ENCODE measurements at places on chromosomes 13 and 19.

GRCh38 chr19:56141417-56141993 is 418 bp downstream of the ZNF444 start:
- DNase-seq = no peak

DNA sequence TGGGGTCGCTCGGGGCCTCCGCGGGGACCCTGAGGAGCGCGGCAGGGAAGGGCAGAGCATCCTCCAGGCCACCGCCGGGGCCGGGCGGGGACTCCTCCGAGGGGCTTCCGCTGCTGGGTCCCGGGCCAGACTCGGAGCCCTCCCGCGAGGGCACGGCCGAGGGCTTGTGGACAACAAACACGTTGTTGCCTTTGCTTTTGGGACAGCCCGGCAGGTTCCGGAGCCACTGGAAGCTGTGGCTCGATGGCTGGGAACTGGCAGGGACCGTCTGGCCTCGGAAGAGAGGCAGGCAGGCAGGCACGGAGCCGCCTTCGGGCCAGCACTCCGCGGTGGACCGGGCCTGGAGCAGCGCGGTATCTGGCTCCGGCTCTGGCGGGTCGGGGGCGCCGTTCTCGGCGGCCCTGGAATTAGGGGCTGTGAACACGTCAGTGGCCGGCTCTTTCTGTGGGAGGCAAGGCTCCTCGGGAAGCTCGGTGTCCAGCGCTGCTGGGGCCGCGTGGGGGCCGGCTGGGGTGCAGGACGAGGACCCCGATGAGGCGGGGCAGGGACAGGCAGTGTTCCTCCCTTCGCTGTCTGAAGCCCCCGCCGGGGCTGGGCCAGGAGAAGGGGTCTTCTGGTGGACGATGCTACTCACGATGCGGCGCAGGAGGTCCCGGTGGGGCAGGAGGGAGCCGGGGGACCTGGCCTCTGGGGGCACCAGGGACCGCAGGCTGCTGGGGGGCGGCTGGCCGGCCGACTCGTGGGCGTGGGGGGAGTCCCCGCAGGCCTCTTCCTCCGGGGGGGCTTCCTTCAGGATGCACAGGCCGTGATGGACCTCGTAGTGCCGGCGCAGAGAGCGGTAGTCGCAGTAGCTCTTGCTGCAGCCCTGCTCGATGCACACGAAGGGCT is 27.6 kb downstream of the ZNF541 start:
- no peak for DNase-seq

DNA sequence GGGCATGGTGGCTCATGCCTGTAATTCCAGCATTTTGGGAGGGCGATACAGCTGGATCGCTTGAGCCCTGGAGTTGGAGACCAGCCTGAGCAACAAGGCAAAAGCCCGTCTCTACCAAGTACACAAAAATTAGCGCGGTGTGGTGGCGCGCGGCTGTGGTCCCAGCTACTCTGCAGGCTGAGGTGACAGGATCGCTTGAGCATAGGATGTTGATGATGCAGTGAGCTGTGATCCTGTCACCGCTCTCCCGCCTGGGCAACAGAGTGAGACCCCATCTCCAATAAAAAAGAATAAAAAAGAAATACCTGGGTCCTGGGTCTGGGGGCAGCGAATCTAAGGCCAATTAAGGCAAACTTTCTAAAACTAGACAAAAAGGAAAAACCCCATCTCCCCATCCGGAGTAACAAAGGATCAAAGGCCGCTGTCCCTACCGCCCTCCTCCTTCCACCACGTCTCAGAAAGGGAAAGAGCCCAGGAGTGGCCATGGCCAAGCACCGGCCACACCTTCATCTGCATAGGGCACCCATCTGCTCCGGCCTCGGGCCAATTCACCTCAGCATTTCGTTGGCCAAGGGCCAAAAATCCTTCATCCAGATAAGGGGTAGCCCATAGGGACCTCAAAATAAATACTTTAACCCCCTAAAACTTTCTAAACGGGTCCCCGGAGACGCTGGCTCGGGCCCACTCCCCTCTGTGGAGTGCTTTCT is 851 bp downstream of the ZNF320 start:
- no peak for DNase-seq

DNA sequence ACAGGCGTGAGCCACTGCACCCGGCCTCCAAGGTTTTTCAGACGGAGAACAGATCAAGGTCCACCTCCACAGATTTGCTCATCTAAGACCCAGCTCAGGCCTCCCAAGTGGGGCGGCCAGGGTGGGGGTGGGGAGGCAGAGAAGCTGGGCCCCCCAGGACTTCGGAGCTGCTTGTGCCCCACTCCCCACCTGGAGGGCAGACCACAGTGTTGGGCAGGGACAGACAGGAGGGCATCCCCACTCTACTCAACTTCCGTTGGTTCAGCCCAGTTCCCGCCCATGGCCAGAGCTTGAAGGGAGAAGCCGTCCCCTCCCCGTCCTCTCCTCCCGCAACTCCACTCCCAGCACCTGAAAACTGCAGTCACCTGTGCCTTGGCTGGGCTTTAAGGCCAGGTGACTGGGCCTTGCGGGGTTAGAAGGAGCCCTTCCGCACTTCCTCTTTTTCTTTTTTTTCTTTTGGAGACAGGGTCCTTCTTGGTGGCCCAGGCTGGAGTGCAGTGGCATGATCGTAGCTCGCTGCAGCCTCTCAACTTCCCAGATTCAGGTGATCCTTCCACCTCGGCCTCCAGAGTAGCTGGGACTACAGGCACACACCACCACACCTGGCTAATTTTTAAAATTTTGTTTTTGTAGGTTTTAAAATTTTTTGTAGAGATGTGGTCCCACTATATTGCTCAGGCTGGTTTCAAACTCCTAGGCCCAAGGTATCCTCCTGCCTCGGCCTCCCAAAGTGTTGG is 734 bp upstream of the LRRC8E start:
- no peak for DNase-seq

DNA sequence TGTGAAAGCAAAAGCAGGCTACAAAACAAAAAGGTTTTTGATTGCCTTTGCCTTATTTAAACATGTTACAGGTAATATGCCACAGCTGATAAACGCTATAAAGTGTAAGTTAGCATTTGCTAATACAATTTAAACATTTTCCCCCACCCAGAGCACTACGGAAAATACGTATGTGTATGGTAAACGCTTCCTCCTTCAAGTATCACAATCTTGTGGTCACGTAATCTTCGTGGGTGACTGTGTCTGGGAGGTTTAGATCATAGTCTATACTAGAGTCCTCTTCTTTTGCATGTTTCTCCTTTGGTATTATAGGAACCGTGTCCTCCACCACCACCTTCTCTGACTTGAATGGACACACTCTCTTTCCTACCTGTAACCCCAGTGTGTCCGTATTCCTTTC is 38.1 kb upstream of the POSTN start:
- no peak for DNase-seq

DNA sequence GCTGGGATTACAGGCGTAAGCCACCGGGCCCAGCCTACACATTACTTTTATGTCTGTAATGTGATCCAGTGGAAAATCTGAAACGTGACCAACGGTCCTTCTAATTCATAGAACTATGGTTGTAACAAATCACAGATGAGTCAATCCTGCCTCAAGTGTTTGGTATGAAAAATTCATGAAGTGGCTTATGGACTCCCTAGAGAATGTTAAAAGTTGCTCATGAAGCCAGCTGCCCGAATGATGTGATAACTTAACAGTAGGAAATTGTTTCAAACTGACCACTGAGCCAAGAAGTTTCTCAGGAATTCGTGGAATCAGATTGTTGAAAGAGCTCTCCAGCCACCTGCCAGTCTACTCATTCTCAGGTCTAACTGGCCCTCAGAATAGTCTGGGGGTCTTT is 59.4 kb upstream of the FARP1 start:
- DNase-seq = no peak

GRCh38 chr19:16076958-16077611 is 790 bp downstream of the TPM4 start:
- no peak for DNase-seq

DNA sequence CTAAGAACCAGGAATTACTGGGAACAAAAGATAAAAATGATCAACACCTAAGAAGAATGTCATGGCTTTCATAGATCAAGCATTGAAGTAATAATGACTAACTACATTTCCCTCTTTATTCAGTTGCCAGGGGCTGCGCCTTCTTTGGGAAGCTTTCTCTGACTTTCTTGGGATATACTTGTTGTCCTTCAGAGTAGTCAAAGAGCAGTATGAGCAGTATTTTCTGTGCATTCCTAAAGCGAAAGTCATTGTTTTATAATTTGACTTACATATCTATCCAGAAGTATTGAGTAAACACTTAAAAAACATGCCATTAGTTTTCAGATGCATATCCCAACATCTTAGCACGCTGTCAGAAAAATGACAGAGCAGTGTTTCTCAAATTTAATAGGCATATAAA is 2412.4 kb downstream of the PCDH9 start:
- DNase-seq = no peak

GRCh38 chr19:51970718-51971117 is 15.9 kb downstream of the ZNF350 start:
- DNase-seq = no peak

DNA sequence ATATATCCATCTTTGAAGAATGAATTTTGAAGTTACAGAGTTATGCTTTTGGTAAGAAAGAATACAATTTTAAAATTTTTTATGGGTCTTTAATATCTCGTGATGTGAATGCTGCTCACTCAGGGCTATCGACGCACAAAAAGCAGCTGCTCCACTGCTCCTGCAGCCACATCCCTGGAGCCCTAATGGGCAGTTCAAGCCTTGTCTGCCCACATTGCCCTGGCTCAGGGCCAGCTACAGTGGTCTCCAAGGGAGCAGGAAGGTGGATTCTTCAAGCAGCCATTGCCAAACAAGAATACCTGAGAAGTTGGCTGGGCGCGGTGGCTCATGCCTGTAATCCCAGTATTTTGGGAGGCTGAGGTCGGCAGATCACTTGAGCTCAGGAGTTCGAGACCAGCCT is 85.8 kb downstream of the IPO5 start:
- no peak for DNase-seq

- DNase-seq = no peak
Observed at GRCh38 chr13:41506312-41506711, 49.0 kb downstream of the RGCC start.

DNA sequence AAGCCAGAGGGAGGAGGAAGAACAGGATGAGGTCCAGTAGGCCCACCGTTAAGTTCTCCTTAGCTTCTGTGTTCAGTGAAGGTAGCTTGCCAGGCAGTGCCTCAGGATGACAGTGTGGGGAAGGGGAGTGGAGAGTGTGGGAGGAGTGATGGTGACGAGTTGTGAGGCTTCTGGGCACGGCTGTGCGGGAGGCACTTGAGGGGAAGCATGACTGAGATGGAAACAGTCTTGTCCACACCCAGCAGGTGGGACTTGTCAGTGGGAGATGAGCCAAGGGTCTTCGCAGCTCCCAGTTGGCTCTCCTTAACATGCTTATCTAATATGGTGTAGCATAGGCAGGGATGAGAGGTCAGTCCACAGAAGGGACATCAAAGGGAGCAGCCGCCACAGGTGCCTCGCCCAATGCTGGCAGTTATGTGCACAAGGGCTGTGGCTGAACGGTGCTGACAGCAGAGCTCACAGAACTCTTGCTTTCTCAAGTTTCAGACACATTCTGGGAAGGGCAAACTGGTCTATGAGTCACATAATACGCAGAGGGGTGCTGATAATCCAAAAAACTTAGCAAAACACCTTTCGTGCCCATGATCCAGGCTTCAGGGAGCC is 47.5 kb downstream of the OXGR1 start:
- no peak for DNase-seq

GRCh38 chr13:50283017-50283416 is 267.8 kb downstream of the KCNRG start:
- no peak for DNase-seq

- DNase-seq = no peak
Observed at GRCh38 chr19:50897191-50897607, 14.0 kb downstream of the KLK4 start.

DNA sequence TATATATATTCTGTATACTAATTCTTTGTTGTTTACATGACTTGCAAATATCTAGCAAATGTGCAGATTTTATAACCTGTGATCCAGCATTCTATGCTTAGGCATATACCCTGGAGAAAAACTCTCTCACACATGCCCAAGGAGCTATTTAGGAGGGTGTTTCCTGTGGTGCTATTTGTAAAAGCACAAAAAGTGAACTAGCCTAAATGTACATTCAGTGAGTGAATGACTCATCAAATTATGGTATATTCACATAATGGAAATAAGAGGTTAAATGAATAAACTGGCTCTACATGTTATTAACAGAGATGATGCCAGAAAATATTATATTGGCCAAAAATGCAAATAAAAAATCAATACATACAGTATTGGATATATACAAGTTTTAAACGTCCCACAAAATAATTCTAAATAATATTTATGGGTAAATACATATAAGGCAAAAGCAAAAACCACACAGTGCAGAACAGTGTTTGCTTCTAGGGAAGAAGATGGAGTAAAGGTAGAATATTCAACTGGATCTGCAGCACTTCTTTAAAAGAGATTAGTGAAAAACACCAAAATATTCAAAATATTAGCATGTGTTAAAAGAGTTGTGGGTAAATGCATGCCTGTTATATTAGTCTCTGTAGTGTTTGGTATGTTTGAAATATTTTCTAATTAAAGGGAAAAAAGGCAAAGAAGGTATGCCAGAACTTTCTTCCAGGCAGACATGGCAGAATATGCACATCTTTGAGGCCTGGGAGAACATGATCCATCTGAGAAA is 344.7 kb downstream of the KLF5 start:
- no peak for DNase-seq

DNA sequence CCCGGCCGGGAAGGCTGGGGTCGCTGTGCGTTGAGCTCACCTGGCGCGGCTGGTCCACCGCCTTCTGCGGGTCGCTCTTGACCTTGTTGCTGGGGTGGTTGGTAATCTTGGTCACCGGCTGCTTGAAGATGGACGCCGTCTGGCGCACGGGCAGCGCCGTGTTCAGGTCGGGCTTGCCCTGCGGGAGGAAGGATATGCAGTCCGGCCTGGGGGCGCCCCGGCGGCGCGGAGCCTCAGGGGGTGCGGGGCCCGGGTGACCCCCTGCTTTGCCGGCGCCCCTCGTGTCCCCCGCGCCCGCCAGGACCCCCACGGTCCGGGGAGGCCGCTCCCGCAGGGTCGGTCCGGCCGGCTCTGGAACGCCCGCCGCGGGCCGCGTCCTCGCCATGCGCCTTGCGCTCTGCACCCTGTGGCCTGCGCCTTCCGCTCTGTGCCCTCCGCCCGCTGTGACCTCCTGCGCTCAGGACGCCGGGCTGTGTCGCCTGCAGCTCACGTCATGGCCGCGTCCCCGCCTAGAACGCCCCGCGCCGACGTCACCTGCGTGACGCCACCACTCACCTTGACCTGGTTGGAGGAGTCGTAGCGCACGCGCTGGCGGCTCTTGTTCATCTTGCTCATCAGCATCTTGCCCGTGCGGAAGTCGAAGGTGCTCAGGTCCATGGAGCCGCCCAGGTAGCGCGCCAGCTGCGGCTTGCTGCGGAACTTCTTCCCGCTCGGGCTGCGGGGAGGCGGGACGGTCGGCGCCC is 8.0 kb downstream of the MBD3 start:
- no peak for DNase-seq

- no peak for DNase-seq
Observed at GRCh38 chr13:55000844-55001243, 1972.2 kb downstream of the OLFM4 start.
